T-cell (primary cell): ENCODE measurements at places on chromosomes 16 and 17.

DNA sequence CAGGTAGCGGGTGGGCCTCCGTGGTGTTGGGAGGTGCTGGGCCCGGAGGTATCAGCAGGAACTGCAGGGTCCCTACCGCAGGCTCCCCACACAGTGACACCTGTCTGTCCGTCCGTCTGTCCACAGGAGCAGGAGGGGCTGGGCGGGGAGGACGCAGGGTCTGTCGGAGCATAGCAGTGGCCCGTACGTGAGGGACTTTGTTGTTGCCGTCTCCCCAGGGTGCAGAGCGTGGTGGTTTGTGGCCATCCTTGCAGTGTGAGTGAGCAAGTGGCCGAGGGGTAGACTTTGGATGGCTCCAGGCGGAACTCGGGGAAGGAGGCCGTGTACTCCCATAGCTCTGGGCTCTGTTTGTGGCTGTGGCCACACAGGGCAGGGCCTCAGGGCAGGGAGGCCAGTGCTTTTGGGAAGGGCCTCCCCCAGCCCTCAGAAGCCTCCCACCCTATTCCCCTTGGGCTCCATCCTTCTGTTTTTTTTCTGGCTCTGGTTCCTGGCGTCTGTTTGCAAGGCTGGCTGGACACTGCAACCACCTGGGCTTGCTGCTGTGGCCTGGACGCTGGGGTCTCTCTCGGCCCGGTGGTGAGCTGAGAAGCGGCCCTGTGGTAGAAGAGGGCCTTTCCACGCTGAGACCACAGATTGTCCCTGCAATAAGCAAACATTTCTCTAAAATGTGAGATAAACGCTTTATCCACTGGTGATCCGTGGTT is 41.0 kb upstream of the ZNF750 start:
- DNase-seq, result no peak

DNA sequence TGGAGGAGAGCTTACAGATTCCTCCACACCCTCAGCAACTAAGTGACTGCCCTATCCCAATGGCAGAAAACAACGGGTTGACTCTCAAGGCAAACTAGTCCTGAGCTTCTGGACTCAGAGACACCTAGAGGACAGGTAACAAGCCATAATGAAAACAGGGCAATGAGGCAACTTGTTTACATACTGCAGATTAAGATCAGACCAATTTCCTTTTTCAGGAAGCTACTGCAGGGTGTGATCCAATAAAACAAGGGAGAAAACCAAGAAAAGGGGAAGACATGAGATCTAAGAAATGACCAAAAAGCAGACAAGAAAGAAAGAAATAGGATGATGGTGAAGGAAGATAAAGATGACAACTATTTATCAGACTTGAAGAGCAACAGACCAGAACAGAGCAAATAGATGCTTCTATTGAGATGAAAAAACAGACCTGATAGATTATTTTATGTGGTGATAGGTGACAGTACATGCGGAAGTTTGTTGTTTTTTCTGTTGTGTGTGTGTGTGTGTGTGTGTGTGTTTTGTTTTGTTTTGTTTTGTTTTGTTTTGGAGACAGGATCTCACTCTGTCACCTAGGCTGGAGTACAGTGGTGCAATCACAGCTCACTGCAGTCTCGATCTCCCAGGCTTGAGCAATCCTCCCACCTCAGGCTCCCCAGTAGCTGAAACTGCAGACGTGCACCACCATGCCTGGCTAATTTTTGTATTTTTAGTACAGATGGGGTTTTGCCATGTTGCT is 120.7 kb downstream of the GAS7 start:
- DNase-seq, result peak; percentile 11

DNA sequence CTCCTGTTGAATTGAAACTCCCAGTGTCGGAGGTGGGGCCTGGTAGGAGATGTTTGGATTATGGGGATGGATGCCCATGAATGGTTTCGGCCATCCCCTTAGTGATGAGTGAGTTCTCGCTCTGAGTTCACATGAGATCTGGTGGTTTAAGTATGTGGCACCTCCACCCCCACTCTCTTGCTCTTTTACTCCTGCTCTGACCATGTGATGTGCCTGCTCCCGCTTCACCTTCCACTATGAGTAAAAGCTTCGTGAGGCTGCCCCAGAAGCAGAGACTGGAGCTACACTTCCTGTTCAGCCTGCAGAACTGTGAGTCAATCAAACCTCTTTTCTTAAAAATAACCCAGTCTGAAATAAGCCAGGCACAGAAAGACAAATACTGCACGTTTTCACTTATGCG is 512.4 kb downstream of the HS3ST4 start:
- no peak for DNase-seq

GRCh38 chr17:17917394-17917793 is 54.8 kb downstream of the TOM1L2 start:
- DNase-seq, result no peak

GRCh38 chr16:2981177-2981898 is 1.1 kb upstream of the PKMYT1 start:
- no peak for DNase-seq

- no peak for DNase-seq
Observed at GRCh38 chr16:85104821-85105391, 7.4 kb downstream of the CIBAR2 start.

- no peak for DNase-seq
Observed at GRCh38 chr17:75228847-75229246, 23.4 kb downstream of the NUP85 start.

GRCh38 chr17:75387771-75388170 is 17.7 kb downstream of the GRB2 start:
- no peak for DNase-seq

GRCh38 chr17:43456029-43456428 is 27.7 kb upstream of the DHX8 start:
- no peak for DNase-seq

DNA sequence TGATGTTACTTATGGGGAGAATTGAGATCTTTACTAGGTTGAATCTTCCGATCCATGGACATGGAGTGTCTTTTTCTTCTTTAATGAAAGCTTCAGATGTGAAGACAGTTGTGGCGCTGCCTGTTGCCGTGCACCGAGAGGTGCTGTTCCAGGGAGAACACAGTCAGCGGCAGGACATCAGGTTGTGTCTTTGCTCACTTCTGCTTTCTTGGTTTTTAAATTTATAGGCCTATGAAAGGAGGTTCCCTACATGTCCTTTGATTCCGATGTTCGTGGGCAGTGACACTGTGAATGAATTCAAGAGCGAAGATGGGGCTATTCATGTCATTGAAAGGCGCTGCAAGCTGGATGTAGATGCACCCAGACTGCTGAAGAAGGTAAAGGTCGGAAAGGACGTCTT is 49.8 kb downstream of the SEC14L1 start:
- DNase-seq, result no peak

DNA sequence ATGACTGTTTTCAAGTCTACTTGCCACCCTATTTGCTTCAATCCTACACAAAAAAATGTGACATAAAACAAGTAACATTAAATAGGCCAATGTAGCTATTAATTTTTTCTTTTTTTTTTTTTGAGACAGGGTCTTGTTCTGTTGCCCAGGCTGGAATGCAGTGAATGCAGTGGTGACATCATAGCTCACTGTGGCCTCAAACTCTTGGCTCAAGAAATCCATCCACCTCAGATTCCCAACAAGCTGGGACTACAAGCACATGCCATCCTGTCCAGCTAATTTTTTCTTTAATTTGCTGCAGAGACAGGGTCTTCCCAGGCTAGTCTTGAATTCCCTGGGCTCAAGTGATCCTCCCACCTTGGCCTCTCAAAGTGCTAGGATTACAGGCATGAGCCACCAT is 29.4 kb downstream of the ANKFY1 start:
- no peak for DNase-seq

DNA sequence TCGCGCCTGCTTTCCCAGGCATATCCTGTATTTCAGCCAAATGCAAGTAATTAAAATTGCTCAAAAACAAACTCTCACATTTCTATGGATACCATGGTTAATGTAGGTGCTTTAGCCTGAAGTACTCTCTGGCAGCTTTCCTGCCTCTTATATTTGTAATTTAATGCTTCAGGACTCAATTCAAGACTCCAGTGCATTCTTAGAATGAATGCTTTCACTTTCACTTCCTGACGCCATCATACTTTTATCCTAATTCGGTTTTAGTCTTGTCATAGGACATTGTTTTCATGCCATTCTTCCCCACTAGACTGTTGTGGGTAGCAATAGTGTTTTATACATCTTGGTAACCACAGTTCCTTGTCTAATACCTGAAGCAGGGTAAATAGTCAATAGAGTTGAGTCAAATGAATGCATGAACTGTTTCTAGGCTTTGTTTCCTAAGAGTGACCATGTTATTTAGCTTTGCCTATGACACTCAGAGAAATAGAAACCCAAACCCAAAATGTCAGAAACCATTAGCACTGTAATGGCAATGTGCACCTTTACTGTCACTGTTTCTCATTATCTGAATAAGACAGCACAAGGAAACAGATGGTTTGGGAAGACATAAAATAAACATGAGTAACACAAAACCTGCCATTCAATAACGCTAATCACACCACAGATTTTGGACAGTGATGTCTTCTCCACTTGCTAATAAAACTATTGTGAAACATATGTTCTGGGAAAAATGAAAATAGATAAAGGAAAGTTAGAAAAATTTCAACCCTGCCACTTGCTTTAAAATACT is 705.5 kb downstream of the CDH11 start:
- DNase-seq, result no peak

- no peak for DNase-seq
Observed at GRCh38 chr16:58419241-58419990, 27.1 kb downstream of the GINS3 start.

DNA sequence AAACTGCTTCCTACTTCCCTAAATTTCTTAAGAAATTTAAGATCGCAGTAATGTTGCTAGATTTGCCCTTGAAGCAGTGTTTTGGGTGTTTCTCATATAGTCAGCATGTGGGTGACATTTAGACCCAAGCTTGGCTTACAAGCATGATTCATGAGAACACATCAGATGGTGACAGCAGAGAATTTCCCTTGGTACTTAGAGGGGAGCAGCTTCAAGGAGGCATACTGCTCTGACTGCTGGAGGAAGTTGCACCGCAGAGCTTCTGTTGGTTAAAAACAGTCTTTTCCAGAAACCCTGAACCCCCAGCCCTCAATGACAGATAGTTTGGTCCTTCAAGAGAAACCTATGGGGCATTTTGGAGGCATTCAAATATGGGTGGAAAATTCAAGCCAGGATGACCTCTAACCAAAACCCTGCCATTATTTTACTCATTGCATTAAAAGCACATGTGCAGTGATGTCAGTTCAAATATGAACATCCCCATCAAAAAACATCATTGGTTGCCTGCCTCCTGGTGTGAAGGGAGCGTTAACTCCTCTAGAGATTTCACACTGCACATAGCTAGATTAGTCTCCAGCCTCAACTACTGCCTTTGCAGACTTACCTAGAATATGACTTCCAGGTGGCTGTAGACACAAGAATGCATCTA is 201.5 kb upstream of the CACNG5 start:
- DNase-seq, result peak; percentile 18

DNA sequence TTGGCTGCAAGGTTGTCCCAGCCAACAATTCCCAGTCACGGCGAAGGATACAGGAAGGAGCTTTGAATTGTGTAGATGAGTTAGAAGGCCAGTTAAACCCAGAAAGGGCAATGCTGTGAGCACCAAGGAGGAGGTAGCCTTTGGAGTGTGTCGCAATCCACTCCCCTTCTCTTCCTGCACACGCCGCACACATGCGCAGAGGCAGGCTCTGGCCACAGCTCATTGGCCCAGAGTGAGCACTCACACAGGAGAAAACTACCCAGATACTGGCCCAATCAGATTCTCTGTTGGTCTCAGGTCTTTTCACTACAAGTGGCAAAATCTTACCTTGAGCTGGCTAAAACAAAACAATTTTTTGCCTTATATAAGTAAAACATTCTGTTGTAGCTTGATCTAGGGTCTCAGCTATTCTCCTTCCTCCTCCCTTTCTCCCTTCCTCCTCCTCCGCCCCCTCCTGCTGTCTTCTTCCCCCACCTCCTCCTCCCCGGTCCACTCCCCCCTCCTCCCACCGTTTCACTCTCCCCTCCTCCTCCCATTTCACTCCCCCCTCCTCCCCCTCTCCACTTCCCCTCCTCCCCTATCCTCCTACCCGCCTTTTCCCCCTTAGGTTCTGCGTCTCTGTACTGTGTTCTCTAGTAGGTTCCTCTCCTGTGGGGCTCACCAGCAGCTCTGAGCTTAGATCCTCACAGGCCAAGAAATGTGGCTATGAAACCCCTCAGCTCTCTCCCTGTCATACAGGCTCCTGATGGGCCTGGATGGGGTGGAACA is 344.9 kb downstream of the CPPED1 start:
- no peak for DNase-seq

GRCh38 chr17:16952401-16952800 is 19.5 kb downstream of the TNFRSF13B start:
- DNase-seq, result no peak

DNA sequence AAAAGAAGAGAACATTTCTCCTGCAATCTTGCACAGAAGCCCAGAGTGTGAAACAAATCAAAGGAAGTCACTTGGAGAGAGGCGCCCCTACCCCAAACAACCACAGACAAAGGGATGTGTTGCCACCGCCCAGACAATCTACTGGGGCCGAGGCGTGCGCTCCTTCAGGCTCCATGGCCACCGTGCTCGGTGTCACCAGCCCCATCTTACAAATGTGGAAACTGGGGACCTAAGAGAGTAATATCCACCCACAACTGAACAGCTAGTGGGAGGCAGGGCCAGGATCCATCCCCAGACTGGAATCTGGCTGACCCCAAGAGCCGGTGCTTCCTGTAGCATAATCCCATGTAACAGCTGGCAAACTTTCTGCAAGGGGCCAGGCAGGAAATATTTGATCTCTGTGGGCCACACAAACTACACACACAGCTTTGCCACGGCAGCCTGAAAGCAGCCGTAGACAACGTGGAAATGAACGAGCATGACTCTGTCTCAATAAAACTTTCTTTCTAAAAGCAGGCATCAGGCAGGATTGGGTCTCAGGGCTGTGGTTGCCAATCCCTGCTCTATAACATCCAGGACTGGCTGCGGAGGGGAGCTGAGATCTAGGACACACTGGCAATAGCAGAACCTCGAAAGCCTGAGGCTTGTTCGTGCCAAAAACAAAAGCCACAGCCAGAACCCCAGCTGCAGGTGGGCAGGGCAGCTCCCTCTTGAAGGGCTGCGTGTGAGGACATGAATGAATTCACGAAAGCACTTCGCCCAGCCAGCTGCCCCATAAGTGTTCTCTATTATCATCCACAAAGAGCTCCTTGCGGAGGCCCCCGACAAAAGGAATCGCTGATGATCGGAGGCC is 26.6 kb upstream of the GINS2 start:
- DNase-seq, result no peak

DNA sequence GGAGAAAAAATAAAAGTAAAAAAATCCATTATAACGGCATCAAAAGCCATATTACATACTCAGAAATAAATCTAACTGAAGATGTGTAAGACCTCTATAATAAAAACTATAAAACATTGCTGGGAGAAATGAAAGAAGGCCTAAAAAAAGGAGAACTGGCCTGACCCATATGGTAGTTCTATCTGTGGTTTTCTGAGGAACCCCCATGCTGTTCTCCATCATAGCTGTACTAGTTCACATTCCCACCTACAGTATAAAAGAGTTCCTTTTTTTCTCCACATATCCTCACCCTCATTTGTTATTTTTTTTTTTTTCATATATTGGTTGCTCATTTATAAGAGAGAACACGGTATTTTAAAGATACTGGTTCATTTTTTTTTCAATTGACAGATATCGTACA is 191.8 kb downstream of the STX8 start:
- DNase-seq, result no peak

- DNase-seq, result peak; percentile 74
Observed at GRCh38 chr17:45098869-45099616, 33.3 kb downstream of the PLCD3 start.

- no peak for DNase-seq
Observed at GRCh38 chr16:73018821-73019456, 29.0 kb downstream of the ZFHX3 start.

GRCh38 chr16:70740174-70740913 is 54.5 kb upstream of the MTSS2 start:
- no peak for DNase-seq

GRCh38 chr17:13581925-13582324 is 19.8 kb downstream of the HS3ST3A1 start:
- DNase-seq, result no peak
